Naive B cell (primary cell): ENCODE measurements at places on chromosomes 2 and 18. TPM values are rescaled to one million over a fixed set of nuclear protein-coding genes. Genes with fewer than 3 reads are reported as not detected.

- peaks cover 90% of the 10 kb centered on the region for H3K4me1 ChIP-seq
- peak overlapping the region; percentile 69 for H3K4me3 ChIP-seq
- H3K27ac ChIP-seq = peak overlapping the region; percentile 70
- no peak for DNase-seq
- peaks cover 11% of the 10 kb centered on the region for H3K36me3 ChIP-seq
Measured at GRCh38 chr2:105756435-105756834, 11.7 kb downstream of the NCK2 start.

DNA sequence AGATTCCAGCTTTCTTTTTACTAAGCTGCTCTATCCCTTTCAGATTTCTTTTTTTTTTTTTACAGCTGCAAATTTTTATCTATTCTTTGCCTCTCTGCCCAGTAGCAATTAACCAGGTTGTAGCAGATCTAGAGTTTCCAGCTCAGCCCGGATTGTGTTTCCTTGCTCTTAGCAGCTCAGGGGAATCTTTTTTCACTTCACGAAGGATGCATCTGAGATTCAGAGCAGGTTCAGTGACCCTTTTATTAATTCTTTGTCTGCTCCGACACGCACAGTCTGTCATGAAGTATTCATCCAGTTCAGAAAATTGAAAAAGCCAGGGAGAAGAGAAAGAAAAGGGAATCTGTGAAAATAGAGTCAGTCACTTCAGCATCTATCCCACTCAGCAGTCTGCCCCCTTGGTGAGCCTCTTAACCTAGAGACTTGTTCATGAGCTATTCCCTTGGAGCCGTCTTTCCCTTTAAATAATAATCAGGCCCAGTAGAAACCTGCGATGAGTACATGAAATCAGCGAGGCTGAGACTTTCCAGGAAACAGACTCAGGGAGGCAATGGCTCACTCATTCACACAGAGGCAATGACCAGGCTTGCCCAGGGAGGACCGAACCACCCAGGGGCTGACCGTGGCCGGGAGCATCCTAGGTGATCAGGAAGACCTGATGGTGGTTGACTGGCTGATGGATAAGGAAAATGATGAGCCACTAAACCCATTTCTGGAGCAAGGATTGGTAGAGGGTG is 103.4 kb upstream of the ITGA6 start:
- DNase-seq = no peak
- H3K4me3 ChIP-seq = no peak overlapping the region

GRCh38 chr2:197919487-197919886 is 115.1 kb downstream of the PLCL1 start:
- H3K27me3 ChIP-seq = no peaks in the 10 kb centered on the region
- no peaks in the 10 kb centered on the region for H3K4me1 ChIP-seq
- no peaks in the 10 kb centered on the region for H3K36me3 ChIP-seq

DNA sequence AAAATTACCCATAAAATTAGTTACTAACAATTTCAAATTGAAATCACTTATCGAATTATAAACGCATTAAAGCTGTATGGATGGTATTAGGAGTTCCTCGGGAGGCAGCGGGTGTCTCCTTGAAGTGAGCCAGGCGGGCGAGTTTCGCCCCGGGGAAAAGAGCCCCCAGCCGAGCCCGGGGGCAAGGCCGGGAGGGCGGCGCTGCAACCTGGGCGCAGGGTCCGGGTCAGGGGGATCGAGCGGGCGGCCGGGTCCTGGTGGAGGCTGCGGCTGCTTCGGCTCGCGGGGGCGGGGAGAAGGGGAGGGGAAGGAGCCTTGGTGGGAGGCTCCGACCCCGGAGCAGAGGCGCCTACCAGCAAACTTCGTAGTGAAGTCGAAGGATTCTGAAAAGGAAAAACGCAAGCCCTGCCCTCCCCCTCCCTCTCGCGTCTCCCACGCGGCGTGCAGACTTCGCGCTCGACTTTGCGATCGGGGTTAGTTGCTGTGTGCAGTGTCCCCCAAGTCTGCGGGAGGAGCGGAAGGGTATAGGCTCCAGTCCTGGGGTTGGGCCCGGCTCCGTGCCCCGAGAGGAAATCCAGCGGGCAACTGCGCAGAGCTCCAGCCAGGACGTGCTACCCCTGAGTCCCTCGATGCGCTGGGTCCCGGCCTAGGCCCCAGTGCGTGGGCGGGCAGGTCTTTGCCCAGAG is 140.8 kb downstream of the MEIS1 start:
- peaks cover 19% of the 10 kb centered on the region for H3K4me1 ChIP-seq
- DNase-seq = no peak
- no peaks in the 10 kb centered on the region for H3K36me3 ChIP-seq
- H3K27ac ChIP-seq = no peak overlapping the region

DNA sequence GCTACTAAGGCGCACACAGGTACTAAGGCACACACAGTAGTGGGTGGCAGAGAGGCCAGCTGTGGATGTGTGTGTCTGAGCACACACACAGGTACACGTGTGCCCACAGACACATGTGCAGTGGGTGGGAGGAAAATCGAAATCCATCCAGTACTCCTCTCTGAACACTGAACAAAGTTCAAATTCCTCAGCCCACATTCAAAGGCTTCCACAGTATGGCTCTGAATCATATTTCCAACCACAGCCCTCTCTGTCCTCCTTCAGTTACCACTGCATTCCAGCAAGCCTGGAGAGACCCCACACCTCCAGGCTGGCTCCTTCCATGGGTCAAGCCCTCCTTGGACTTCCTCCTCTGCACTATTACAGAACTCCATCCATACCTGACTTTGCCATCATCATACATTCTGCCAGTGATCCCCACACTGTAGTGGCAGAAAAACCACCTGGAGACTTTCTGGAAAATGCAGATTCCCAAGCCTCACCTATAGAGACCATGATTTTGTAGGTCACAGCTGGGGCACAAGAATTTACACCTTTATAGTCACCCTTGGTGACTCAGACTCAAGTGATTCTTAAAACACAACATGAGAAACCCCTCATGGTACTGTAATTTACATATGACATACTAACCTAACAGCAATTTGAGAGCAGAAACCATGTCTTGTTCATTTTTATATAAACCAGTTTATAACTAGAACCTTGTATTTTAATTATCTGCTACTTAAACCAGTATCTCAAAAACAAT is 31.4 kb downstream of the EPG5 start:
- H3K4me3 ChIP-seq = no peak overlapping the region
- H3K27ac ChIP-seq = no peak overlapping the region
- no peaks in the 10 kb centered on the region for H3K27me3 ChIP-seq

DNA sequence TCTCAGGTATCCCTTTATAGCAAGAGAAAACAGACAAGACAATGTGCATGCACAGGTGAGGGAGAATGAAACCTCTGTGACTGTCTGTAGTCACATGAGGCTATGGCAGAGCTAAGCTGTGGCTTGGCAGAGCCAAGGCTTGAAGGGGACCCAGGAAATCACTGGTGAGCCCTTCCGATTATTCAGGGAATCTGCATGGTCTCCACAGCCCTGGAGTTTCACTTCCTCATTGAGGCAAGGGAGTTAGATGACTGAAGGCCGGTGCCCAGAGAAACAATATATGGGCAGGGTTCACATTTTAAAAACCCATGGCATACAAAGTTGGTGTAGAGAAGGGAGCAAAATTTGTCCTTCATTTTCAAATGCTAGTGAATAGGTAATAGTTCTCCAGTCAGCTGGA is 144.4 kb upstream of the REV1 start:
- H3K4me3 ChIP-seq = no peak overlapping the region
- DNase-seq = peak; percentile 11
- peaks cover 77% of the 10 kb centered on the region for H3K4me1 ChIP-seq
- H3K27ac ChIP-seq = peak overlapping the region; percentile 52
- H3K36me3 ChIP-seq = peaks cover 22% of the 10 kb centered on the region

DNA sequence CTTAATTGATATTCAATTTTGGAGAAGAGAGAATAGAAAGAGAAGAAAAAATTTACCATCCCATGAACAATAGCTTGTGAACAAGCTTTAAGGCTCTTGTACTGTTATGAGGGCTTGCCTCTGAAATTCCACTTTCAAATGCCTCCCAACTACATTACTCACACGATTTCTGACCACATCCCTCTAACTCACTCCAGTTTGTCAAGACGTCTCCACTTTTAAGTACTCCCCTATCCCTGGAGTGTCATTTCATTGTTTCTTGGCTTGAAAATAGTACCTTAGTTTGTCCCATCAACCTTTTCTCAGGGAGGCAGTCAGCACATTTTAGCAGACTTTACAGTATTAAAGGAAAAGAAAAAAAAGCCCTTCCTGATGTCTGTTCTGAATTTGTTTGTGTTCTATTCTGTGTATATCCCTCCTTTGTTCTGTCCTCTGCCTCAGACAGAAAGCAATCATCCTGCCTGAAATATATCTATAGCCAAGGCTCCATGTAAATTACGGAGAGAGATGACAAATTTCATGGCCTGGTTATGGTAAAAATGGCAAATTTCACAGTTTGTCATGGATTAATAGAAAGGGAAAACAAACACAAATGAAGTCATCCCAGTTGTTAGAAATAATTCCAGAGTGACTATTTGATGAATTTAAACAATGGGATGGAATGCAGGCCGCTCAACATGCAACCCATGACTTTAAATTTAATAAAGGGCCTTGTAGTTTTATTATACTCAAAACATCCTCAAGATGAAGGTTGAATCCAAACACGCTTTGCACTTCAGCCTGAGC is 228.8 kb downstream of the ETAA1 start:
- H3K27me3 ChIP-seq = peaks cover 9% of the 10 kb centered on the region
- no peaks in the 10 kb centered on the region for H3K36me3 ChIP-seq
- H3K27ac ChIP-seq = no peak overlapping the region
- no peak overlapping the region for H3K4me3 ChIP-seq

DNA sequence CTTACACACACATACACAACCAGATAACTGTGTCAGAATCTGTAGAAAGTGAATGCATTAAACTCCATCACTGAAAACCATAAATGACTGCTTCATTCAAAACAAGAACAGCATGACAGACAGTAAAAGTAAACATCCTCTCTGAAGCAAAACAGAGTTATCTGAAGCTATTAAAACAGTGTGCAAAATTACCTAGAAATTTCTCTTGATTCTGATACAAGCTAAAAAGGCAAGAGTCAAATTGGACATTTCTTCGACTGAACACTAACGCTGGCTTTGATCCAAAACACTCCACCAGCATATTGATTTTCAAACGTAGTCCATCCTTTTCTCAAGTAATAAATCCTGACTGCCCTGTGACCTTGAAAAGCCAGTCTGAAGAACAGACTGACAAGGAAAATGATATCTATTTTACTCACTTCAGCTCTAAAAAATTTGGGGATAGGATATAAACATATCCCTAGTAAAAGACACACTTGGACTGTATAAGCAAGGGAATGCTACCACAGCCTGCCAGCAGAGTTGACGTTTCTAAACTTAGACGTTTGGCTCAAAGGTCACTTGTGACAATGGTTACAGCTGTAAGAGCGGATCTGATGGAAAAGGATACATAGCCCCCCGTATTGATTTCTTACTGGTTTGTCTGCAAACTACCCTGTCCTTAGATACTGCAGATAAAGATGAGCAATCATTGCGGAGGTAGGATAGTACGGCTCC is 128.9 kb upstream of the ITGB6 start:
- peaks cover 66% of the 10 kb centered on the region for H3K4me1 ChIP-seq
- H3K27me3 ChIP-seq = no peaks in the 10 kb centered on the region
- H3K27ac ChIP-seq = no peak overlapping the region
- DNase-seq = no peak
- no peak overlapping the region for H3K4me3 ChIP-seq
- H3K36me3 ChIP-seq = no peaks in the 10 kb centered on the region

DNA sequence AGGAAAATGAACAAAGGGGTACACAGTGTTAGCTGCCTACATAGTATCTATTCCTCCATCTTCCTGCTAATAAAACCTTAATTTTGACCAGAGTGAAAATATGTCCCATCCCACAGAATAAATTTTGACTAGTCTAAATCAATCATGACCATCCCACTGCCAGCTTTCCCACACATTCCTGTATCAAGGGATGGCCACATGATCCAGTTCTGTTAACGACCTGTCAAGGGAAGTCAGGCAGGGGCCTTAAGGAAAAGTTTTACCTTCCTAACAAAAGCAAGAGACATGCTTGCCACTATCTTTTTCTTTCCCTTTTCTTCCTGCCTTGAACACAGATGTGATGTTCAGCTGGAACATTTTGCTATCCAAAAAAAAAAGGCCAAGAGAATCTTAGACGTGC is 185.0 kb upstream of the CHAC2 start:
- H3K36me3 ChIP-seq = no peaks in the 10 kb centered on the region
- H3K4me1 ChIP-seq = no peaks in the 10 kb centered on the region
- no peak overlapping the region for H3K4me3 ChIP-seq

DNA sequence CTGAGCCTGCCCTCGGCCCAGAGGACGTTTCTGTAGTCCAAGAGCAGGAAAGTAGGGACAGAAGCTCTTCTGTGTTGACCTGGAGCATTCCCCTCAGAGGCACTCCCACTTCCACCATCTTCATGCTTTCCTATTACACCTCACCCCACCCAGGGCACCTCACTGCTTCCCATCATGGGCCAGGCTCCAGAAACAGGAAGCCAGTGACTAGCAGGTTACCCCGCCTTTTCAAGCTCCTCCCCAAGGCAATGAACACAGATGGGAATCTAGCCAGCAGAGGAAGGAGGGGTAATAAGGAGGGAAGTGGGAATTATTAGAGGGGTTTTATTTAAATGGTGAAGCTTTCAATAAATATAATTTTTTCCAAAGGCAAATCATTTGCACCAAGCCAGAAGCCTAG is 308.8 kb upstream of the MGAT5 start:
- H3K4me3 ChIP-seq = no peak overlapping the region
- peaks cover 20% of the 10 kb centered on the region for H3K27me3 ChIP-seq
- H3K36me3 ChIP-seq = no peaks in the 10 kb centered on the region

GRCh38 chr2:233480490-233481202 is 85.9 kb downstream of the USP40 start:
- no peak overlapping the region for H3K4me3 ChIP-seq
- DNase-seq = no peak
- H3K4me1 ChIP-seq = peaks cover 8% of the 10 kb centered on the region
- H3K27me3 ChIP-seq = no peaks in the 10 kb centered on the region
- H3K27ac ChIP-seq = peak overlapping the region; percentile 52

DNA sequence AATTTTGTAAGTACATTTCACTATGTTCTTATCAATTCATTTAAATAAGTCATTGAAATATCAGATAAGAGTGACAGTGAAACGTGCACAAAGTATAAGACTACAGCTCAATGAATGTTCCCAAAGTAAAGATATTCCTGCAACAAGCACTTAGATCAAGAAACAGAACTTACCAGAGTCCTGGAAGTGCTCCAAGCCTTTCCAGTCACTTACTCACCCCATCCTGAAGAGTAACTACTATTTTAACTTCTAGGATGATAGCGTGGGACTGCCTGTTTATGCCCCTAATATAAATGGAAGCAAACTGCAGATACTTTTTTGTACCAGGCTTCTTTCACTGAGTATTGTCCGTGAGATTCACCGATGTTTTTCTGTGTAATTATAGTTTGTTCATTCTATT is 768.9 kb downstream of the SLC4A3 start:
- no peak overlapping the region for H3K27ac ChIP-seq
- no peaks in the 10 kb centered on the region for H3K27me3 ChIP-seq
- no peak overlapping the region for H3K4me3 ChIP-seq

Gene FSIP2
- not detected for polyA plus RNA-seq

Gene TM4SF20
- not detected for polyA plus RNA-seq

Gene NEU4
- not detected for polyA plus RNA-seq

Gene CCDC121
- polyA plus RNA-seq = 1.8 TPM

Gene RAMP1
- not detected for polyA plus RNA-seq

Gene RAB17
- not detected for polyA plus RNA-seq

Gene RDH14
- polyA plus RNA-seq = 62.0 TPM

Gene CTAGE1
- polyA plus RNA-seq = not detected

Gene ELOA2
- not detected for polyA plus RNA-seq

Gene PLB1
- not detected for polyA plus RNA-seq

Gene ABCG8
- polyA plus RNA-seq = 0.05 TPM
